ENCODE measurements at places on chromosomes 11 and 22. TPM values are rescaled to one million over a fixed set of nuclear protein-coding genes. Genes with fewer than 3 reads are reported as not detected.

Gene GPHA2
- polyA plus RNA-seq: not detected

Gene STK33
- not detected for polyA plus RNA-seq

Gene CAPN5
- polyA plus RNA-seq: 0.74 TPM

Gene PTPRCAP
- polyA plus RNA-seq: 829 TPM

Gene SLC7A4
- 0.09 TPM for polyA plus RNA-seq

Gene SAA4
- not detected for polyA plus RNA-seq

Gene USP2
- not detected for polyA plus RNA-seq

Gene MMP8
- polyA plus RNA-seq: not detected

Measured in CD4-positive, CD25-positive, alpha-beta regulatory T cell (primary cell).